T-helper 9 cell (primary cell): ENCODE measurements at places on chromosomes 4 and X.

GRCh38 chr4:151786158-151786495, 25.3 kb upstream of the GATB start:
- DNase-seq: no peak

DNA sequence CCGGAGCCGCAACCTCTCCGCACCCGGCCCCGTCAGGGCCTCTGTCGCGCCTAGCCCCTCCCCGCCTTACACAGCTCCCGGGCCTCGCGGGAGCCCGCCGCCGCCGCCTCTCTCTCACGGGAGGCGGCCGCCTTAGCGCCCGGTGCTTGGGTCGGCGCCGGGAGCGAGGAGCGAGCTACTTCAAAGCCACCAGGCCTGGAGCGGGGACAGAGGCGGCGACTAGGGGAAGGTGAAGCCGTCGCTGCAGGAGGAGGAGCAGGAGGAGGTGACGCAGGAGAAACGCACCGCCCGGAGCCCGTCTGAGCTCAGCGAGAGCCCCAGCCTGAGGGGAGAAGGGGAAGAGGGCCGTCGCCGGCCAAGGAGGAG, 250 bp downstream of the USP9X start:
- DNase-seq: peak; percentile 69

GRCh38 chrX:22516893-22517292, 244.2 kb downstream of the CBLL2 start:
- DNase-seq: no peak

- DNase-seq: no peak
These were observed 1.3 kb upstream of the TMEM154 start for GRCh38 chr4:152680988-152681603.

GRCh38 chr4:124035364-124036041, 638.9 kb downstream of the SPRY1 start:
- no peak for DNase-seq

DNA sequence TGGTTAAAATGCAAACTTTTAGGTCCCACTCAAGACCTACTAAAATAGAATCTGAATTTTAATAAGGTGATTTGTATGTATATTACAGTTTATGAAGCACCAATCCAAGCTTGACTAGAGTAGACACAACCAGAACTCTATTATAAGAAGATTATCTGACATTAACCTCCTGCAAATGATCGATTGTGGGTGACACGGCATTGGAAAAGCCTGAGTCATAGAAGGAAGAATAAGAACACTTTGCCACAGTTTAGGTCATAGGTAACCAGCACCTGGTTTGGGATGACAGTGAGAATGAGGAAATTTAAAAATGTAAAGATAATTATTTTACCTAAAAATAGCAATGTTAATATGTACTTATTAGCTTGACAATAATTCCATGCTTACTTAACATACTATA, 15.2 kb downstream of the PDGFC start:
- DNase-seq: no peak

GRCh38 chr4:76748649-76749048, 149.3 kb downstream of the SOWAHB start:
- DNase-seq: no peak

DNA sequence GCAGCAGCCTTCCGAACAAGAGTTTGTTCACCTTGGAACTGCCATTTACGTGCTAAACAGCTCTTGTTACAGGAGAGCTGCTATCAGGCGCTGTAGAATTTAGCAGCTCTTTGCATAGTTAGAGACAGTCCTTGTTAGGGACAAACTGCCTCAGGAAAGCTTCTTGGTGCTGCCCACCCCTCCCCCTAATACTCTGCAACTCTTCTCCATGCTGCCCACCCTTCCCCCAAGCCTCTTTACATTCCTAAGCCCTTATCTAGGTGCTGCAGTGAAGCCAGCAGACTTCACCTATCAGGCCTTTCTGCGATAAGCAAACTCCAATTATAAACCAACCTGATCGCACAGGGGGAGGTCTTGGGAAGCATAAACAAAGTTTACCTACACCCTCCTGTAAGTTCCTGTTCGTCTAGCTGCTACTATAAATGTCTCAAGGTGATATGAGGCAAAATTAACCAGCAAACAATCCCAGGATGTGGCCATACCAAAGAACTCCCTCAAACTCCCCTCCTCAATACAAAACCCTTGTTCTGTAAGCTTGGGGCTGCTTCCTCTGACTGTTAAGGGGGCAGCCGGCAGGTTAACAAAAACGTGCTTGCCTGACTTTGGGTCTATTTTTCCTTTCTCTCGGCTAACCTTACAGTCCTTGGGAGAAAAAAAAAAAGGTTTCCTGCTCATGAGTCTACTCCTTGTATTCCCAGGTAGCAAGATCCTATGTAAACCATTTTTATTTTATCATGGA, 74.0 kb upstream of the GC start:
- no peak for DNase-seq

DNA sequence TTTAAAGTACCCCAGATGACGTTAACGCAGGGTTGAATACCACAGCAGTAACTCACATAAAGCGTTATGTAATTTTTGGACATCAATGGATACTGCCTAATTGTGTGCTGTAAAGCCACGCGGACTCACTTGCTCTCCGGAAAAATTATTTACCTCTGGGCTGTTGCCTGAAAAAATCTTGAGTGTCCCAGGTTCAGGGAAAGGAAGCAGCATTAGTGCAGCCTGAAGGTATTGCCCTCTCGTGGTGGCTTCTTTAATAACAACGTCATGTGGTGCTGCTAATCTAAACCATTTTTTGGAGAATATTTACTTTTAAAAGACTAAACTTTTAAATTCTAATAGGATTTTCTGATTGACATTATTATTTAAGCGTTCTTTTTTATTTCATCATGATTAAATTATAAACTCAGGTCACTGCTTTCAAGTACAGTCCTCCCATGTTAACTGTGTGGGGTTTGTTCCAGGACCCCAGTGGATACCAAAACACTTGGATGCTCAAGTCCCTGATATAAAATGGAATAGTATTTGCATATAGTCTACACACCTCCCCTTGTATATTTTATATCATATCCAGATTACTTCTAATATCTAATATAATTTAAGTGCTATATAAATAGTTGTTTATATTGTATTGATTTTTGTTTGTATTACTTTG, 384.8 kb downstream of the FAM133A start:
- DNase-seq: no peak

DNA sequence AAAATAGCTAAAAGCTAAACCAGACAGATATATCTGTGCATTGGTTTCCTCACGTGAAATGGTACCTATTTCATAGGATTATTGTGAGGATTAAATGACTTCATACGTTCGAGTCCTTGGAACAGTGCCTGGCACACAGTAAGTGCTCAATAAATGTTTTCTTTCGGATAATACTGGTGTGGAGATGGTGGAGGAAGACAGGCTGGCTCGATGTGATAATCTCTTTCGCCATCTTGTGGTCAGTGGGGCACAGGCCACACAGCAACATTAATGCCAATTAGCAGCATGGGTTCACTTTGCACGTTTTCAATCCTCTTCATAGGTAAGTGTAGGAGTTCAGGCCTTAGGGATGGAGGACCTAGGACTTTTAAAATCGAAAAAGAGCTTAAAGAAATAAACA, 9.3 kb downstream of the PAGE4 start:
- DNase-seq: no peak

DNA sequence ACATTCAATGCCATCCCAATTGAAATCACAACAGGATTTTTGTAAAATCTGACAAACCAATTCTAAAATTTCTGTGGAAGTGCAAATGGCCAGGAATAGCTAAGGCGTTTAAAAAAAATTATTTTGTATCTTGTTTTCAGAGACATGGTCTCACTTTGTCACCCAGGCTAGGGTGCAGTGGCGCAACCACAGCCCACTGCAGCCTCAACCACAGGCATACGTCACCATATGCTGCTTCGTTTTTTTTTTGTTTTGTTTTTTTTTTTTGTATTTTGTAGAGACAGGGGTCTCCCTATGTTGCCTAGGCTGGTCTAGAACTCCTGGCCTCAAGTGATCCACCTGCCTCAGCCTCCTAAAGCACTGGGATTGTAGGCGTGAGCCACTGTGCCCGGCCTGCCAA, 24.5 kb downstream of the ZNF41 start:
- no peak for DNase-seq

- peak; percentile 1 for DNase-seq
These were observed 298.7 kb upstream of the CLNK start for GRCh38 chr4:10983268-10983667.

GRCh38 chr4:129344058-129344457, 248.1 kb downstream of the C4orf33 start:
- no peak for DNase-seq

- no peak for DNase-seq
These were observed 21.3 kb downstream of the CCKAR start for GRCh38 chr4:26468977-26469376.

GRCh38 chr4:110059556-110060191, 138.7 kb downstream of the ELOVL6 start:
- DNase-seq: no peak

GRCh38 chr4:71322425-71322824, 16.4 kb upstream of the SLC4A4 start:
- no peak for DNase-seq

GRCh38 chrX:66130469-66130868, 33.6 kb upstream of the HEPH start:
- no peak for DNase-seq

DNA sequence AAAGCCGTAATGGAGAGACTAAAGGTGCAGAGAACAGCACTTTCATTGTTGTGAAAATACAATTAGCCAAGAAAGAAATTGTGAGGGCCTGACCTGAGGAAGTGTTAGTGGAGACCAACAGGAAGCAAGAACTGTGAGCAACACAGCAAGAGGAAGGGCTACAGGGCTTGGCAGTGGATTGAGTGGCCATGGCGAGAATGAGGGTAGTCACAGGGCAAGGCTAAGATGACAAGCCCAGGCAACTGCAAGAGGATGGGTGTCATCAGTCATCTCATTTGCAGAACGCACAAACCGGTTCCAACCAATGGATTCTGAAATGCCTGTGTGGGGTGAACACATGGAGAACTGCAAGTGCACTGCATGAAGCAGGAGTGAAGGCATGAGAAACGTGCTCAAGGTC, 3.6 kb downstream of the SLC10A6 start:
- DNase-seq: no peak

- no peak for DNase-seq
These were observed 103.0 kb upstream of the TAPT1 start for GRCh38 chr4:16329125-16329796.

DNA sequence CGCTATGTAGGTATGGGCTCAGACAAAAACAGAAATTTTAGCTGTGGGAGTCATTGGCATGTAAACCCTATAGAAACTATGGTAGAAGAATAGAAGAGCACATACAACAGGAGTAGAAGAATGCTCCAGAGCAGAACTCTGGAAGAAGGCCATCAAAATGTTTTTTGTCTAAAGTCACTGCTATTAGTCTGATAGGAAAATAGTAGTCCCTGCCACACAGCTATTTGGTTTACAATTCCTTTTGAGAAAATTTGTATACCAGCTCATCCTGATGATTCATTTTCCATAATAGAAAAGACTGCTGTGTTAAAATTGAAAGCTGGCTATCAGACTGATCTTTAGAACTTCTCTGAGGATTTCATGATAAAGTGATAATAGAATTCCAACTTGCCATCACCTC, 32.8 kb upstream of the ADAD1 start:
- DNase-seq: no peak

DNA sequence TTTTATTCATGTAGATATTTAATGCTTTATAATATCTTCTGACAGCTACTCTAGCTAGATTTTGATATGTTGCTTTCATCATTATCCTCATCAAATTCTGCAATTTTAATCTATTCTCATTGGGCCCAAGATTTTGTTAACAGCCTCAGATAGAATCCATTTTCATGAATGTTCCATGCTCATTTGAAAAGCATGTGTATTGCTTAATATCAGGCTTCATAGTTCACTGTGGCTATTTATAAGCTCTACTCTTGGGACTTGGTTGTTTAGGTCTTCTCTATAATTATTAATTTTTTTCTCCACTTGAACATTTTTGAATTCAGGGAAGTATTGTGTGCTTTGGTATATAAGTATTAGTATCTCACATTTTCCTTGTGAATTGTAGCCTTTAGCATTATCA, 41.8 kb downstream of the RAB40A start:
- no peak for DNase-seq

- DNase-seq: no peak
These were observed 466.7 kb downstream of the NKX6-1 start for GRCh38 chr4:84032372-84032771.
